NCI-H526 treated with DMSO at 0.1 percent for 48 hours (cell line): ENCODE measurements at places on chromosomes 5 and 9.

DNA sequence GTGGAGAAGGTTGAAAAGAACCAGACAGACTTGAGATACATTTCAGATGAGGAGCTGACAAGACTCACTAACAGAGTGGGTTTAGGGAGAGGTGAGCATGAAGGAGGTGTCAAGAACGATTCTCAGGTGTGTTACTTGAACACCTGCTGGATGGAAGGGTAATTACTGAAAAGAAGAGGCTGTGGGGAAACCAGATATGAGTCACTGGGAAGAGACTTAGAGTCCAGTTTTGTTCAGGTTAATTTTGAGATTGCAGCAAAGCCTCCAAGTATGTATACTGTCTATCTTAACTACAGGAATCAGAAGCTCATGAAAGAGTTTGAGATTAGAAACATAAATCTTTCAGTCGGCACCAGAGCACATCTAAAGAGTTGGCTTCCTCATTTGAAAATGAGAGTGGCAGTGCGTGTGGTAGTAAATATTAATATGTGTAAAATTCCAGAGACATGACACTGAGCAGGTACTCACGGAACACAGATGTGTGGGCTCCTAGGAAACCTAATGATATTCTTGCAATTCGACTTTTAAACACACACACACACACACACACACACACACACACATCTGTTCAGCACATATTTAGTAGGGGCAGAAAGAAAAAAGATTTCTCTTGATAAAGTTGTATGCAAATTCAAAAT is 197.1 kb downstream of the CDH18 start:
- no peak for DNase-seq

GRCh38 chr9:72494051-72494450 is 27.4 kb upstream of the TMC1 start:
- no peak for DNase-seq

DNA sequence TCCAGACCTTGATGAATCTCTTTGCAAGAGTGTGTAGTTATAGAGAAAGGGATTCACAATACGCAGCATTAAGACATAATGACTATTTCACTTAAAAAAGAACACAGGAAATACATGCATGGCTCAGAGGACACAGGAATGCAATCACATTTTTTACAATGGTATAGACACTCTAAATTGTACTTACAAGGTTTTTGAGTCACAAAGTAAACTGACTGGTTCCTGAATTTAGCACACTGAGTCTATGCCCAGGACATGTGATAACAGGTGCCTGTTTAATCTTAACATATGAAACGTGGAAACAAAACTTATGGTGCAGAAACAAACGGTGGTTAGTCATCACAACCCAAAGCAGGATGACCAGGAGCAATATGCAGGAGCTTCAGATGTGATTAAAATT is 6.7 kb downstream of the EPB41L4A start:
- no peak for DNase-seq

GRCh38 chr5:61306531-61307131 is 25.4 kb upstream of the ZSWIM6 start:
- DNase-seq, result no peak

DNA sequence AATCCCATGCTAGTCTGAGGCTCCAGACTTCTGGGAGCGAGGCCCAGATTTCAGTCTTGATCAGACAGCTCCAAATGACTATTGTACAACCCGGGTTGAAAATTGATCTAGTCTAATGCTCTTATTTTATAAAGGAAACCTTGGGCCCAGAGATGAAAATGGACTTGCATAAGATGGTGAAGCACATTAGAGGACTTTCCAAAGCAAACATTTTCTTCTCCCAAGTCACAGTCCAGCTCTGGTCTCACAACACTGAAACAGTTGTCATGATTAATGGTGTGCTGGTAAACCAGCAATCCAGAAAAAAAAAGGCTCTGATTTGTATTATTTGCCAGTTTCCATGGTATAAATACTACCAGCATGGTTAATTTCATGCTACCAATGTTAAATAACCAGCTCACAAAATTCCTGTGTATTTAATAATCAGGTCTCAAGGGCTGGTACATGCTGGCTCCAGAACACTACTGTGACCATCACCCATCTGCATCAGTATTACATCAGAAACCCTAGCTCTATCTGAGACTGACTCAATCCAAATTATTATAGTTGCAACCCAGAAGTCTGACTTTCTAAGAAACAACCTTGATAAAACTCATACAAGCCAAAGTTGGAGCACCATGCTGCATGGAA is 32.5 kb upstream of the ABLIM3 start:
- no peak for DNase-seq

DNA sequence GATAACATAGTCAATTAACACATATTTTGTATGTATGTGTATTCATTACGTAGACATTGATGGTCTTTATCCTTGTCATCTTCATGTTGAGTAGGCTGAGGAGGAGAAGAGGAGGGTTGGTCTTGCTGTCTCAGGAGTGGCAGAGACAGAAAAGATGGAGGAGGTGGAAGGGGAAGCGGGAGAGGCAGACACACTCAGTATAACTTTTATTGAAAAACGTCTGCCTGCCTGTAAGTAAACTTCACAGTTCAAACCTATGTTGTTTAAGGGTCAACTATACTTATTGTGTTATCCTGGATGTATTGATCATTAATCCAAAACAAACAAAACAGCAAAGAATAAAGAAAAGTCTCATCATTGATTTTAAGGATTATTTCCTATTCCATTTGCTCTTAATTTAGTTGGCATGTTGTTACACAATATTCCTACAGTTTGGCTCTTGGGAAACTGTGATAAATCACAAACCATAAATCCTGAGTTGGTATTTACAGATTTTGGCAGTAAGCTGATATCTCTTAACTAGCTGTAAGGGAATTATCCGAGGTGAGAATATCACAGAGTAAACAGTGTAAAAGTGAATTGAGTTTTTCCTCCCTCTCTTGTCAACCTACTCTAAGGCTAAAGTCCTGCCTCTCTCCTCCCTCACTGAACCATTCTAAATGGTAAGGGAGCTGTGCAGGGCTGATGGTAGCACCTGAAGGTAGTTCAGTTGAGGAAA is 487.2 kb downstream of the SPATA31D1 start:
- DNase-seq, result no peak

DNA sequence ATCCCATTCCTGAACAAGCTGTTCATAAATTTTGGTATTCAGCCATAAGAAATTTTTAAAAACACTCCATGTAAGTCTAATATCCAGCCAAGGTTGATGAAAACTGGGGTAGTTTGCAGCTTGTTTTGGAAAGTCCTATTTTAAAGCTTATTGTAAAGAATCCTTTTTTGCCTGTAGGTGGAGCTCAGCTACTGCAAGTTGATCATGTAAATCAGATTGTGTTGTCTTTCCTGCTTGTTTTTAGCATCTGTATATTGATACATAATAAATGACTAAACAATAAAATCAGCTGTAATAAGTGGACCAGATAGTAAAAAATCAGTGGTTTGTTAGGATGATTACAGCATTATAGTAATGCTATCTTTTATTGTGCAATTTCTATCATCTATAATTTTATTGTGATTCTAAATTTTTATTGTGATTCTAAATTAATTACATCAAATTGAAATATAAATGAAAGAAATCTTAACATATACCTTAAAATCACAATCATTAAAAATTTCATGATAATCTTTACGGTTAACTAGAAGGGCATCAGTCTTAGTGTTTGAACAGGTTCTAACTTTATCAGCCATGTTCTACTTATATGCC is 42.4 kb downstream of the CWC27 start:
- peak; percentile 31 for DNase-seq

- DNase-seq, result no peak
Observed at GRCh38 chr9:109094268-109094667, 25.5 kb downstream of the TMEM245 start.

DNA sequence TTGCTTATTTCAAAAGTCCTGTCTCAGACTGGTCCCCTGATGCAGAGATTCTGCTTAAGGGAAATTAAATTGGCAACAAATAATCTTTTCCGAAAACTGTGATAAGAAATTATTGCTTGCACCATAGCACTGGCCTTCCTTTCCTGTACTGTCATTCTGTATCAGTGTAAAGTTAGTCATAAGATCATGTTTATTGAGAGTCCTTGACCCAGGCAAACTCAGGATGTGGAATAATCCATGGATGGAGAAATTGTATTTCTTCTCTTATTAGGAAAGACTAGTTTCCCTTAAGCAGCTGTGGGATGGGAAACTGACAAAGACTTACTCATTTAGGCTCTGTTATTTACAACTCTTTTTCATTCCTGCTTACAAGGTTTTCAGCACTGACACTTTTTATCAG is 83.0 kb upstream of the RANBP6 start:
- no peak for DNase-seq

DNA sequence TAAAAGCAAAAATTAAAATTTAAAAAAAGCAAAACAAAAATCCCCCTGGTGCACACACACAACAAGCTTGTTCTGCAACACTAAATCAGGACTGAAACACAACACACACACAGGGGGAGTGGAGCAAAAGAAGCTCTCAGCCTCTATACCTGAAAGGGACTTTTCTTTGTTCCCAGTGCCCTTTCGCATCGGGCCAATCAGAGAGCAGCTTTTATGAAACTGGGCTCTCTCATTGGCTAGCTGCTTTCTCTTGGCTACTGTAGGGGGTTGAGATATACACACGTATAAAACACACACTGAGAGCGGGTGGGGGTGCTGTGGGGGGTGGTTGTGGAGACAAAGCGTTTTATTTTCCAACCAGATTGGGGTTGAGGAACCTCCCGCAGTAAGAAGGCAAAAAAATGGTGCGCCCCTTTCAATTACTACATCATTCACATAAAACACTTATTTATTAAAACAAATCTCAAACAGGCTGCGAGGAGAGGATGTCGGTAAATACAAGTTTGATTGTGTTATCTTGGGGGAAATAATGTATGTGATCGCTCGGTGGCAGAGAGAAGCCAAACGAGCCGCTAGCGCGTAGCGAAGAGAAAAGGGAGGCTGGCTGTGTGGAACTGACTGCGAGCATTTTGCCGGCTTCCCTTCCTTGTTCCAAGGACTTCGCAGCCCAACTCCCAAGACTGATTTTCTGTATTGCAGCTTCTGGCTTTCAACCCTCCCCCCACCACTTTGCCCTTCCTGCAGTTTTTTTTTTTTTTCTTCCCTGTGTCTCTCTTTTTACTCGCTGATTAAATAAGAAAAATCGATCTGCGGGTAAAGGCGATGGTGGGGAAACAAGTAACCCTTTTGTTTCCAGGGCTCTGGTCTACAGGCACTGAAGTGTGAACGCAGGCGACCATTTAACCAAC is 2.5 kb upstream of the ZNF608 start:
- peak; percentile 84 for DNase-seq

- no peak for DNase-seq
Observed at GRCh38 chr5:170297589-170298462, at the start of gene LCP2. LCP2 (minus strand) TSS chr5:170297777; CDS start chr5:170297611, 166 bp downstream.

GRCh38 chr5:155700333-155700732 is 626.6 kb upstream of the SGCD start:
- DNase-seq, result no peak

GRCh38 chr5:135238622-135239452 is 160.2 kb downstream of the MACROH2A1 start:
- no peak for DNase-seq

DNA sequence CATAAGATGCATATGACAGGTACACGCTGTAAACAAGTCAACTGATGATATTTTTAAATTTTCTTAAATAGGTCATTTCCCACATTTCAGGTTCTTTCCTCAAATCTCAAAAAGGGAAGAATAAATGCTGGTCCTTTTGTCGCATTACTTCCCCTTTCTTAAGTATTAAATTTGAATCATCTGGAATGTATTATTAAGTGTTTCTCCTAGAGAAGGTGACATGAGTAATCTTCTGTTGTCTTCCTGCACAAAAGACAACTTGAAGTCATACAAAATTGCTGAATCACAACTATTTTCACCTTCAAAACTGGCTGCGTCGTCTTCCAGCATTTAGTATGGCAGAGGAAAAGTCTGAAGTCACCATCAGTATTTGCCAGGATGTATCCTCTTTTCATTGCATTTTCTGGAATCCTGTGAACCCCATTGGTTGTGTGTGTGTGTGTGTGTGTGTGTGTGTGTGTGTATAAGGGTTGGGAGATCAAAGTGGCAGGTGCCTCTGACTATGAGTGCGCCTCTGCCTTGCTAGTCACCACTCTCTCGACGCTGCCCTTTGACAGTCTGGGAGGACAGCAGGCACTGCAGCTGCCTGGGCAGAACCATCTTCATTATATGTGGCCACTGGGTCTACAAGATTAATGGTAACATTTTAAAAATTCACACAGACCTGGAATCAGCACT is 86.9 kb downstream of the MVB12B start:
- no peak for DNase-seq
